ENCODE measurements at places on chromosomes 4 and X.

DNA sequence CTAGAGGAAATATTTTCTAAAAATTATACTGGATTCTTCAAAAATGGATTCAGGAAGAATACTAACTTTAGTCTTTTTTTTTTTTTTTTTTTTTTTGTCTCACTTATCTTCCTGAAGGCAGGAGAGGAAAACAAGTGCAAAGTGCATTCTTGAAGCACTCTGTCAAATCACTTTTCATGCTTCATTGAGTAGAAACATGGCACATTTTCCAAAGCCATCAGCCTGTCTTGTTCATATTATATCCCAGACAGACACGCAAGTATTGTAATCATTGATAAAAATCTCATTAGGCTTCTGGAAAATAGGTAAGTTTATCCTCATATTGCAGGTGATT is 1.2 kb downstream of the BBS12 start:
- no peak for DNase-seq

DNA sequence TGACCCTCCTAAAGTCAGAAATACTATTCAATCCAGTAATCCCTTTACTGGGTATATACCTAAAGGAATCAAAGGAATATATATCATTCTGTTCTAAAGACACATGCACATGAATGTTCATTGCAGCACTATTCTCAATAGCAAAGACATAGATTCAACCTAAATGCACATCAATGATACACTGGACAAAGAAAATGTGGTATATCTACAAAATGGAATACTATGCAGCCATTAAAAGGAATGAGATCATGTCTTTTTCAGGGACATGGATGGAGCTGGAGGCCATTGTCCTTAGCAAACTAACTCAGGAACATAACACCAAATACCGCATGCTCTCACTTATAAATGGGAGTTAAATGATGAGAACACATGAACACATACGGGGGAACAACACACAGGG is 306.0 kb upstream of the EPHA5 start:
- no peak for DNase-seq

- no peak for DNase-seq
Observed at GRCh38 chrX:101462892-101463291, 22.4 kb upstream of the ARMCX4 start.

DNA sequence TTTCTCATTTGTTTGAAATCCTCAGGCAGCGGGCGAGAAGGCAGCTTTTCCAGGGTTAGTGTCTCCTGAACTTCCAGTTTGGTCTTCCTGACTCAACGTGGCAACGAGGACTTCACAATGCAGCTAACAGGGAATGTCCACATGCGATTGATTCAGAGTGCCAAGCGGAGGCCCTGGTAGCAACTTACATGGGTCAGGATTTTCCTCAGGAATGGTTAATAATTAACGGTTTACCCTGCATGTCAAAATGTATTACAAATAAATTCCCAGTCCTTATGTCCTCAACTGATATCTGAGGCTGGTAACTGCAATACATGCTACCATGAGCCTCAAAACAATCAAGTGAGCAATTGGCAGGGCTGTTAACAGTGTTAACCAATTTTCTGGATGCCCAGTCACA is 67.2 kb downstream of the MAP3K15 start:
- DNase-seq = no peak
